ENCODE measurements at places on chromosomes 6 and 20.

DNA sequence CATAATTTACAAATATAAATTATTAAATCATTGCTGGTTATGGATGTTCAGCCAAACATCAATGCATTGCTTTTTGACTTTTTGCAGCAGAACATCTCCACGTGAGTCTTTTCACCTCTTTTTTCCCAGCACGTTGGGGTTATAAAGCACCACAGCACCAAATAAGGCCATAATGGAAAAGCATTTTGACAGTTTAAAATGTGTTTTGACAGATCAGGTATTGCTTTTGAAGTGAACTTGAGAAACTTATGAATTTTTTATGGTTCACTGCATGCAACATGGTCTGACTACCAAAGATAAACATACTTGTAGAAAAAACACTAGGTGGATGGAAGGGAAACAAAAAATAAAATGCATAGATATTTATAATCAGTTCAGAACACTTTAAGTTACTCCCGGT is 622.4 kb downstream of the HTR1B start:
- no peak for DNase-seq

DNA sequence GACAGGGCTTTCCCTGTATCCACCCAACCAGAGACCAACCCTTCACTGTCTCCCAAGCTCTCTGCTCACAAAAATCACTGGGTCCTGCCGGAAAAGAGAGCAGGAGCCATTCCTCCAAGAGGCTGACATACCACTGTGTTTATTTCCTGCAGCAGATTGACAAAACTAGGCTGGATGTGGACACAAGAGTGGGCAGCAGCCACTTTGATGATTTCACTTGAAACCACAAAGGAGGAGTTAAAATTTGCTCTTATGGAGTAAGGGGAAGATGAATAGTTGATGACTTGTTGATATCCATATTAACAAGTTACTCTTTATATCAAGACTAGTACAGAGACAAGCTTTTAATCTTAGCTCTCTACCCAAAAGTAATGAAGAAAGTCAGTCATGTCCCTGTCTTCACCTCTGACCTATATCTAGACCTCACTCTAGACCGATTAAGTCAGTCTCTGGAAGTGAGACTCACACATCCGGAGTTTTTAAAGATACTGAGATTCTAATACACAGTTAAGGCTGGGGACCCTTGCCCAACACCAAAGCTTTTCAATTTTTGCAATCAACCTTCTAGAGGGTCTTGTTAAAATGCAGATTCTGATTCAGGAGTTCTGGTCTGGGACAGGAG is 73.8 kb downstream of the SCML4 start:
- no peak for DNase-seq

- no peak for DNase-seq
These were observed 579.0 kb upstream of the FLRT3 start for GRCh38 chr20:14916360-14916920.

DNA sequence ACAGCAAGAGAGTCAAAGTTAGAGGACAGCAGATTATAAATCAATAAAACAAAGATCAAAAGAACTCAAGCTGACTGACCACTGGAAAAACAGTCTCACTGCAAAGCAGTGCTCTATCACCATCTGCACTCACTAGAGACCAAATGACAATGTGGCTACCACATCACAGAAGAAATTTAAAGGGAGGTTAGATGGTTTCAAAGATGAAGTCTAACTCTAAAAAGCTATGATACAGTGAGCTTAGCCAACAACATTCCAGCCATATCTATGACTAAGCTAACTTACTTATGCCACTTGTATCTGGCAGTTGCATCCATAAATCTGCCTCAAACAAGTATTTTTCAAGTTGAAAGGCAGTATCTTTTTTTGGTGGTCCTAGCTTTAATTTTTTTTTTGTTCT is 68.6 kb downstream of the ARHGAP18 start:
- no peak for DNase-seq

DNA sequence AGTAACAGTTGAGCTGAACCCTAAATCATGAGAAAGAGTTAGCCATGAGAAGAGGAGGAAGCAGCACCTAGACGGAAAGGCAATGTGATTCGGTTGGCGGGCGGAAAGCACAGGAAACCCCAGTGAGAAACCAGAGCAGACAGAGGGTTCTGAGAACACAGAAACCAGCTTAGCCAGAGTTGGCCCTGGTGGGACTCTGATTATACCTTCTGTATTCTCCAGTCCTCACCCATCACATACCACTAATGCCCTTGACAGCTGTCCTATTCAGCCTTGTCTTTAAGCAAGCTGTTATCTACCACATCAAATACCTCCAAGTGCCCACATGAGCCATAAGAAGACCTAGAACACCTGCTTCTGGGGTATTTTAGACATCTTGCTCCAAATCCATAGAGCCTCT is 58.9 kb upstream of the LRRC1 start:
- DNase-seq, result peak; percentile 12

GRCh38 chr20:37627767-37628130 is 66.1 kb upstream of the CTNNBL1 start:
- DNase-seq, result no peak

All from activated CD4-positive, alpha-beta T cell treated with anti-CD3 and anti-CD28 coated beads for 36 hours (primary cell).